ENCODE measurements at places on chromosomes 6 and 20. TPM values are rescaled to one million over a fixed set of nuclear protein-coding genes. Genes with fewer than 3 reads are reported as not detected.

DNA sequence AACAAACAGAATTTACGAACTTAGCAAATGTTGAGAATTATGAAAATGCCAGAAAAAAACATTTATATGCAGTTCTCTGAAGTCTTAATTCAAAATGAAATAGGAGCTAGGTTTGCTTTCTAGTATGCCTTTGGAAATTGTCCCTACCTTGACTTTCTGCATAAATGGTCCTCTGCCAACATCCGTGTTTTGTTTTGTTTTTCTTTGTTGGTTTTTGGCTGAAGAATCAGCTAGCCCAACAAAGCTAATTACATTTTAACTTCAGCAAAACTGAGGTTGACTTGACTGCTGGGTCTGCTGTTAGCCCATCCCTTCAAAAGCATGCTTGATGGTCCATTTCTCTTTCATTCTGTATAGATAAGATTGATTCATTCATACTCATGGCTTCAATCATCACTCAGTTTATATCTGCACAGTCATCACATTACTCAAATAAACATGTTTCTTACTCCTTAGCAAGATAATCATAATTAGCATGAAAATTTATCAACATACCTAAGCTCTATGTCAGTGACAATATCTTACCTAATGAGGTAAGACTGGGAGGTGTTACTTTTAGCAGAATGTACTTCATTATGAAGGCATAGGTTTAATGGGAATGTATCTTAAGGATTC, 76.4 kb downstream of the ADGRB3 start:
- DNase-seq, result no peak

DNA sequence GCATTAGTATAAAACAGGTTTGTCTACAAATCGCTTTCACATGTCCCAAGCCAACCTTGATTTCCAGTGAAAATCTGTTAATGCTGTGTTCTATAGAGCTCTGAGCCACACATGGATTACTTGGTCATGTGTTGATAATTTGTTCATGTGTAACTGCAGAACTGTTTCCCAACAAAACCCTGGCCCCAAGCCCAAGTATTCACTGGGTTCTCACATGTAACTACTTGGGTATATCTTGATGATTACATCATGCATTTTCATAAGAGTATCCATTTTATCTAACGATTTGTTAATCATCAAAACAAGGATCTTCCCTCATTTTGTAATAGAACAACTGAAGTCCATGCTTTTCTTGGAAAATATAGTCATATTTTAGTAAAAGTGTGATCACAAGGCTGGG, 657.6 kb downstream of the PRKN start:
- no peak for DNase-seq

GRCh38 chr6:36334832-36335459, 1.7 kb downstream of the BNIP5 start:
- DNase-seq, result no peak

DNA sequence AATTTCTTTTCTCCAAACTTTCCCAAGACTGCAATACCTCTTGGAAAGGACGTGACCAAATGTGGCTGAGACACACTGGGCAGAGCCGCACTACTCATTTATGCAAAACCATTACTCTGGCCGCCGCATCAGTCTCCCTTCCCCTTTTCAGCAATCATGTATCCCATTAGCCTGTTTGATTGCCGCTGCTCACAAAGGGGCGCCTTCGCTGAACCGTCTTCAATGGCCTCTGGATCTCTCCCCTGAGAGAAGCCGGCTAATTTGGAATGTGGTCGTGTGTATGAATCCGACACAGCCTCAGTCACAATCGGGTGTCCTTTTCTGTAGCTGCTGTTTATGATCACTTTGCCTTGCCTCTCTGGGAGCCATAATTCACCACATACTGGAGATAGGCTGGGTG, 361.1 kb downstream of the ZFAND3 start:
- no peak for DNase-seq

Gene ZSCAN23
- 2.9 TPM for total RNA-seq

DNA sequence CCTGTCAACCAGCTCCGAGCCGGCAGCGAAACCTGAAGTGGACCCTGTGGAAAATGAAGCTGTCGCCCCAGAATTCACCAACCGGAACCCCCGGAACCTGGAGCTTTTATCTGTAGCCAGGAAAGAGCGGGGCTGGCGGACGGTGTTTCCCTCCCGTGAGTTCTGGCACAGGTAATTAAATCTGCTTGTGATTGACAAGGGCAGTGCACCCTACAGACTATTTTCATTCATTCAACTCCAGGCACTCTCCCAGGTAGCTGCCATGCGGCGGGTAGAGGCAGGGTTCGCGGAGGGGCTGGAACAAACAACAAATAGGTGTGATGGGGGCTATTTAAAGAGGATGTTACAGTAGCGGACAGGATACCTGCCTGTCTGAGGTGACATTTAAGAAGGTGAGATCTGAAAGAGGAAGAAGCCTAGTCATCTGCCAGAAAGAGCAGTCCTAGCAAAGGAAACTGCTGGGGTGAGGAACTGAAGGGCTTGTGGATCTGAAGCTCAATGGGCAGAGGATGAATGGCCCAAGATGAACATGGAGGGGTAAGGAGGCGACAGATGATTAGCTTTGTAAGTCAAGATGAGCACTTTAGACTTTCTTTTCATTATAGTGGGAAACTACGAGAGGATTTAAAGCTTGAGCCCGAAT, 810 bp downstream of the MRPL18 start:
- DNase-seq, result no peak

Gene TBCC
- 29.4 TPM for total RNA-seq

DNA sequence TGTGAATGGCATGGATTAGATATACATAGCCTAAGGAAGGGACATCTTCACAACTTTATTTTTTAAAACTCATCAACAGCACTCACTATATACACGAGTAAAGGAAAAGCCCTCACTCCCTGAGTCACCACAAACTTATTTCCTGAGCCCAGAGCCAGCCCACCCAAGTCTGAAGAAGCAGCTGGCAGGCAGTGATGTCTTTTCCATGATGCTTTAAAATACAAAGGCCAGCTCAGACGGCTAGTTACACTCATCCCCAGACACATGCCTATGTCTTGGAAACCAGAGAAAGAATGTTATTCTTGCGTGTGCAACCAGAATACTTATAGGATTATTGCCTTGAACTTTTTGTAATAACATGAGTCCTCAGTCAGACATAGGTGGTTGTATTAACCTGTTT, 114.4 kb downstream of the ADGRG6 start:
- DNase-seq, result no peak

Gene TFAP2C
- 0.60 TPM for total RNA-seq

Measured in tibial nerve (tissue), 4 donors.